GM23248 (cell line): ENCODE measurements at places on chromosomes 6 and 20. TPM values are rescaled to one million over a fixed set of nuclear protein-coding genes. Genes with fewer than 3 reads are reported as not detected.

DNA sequence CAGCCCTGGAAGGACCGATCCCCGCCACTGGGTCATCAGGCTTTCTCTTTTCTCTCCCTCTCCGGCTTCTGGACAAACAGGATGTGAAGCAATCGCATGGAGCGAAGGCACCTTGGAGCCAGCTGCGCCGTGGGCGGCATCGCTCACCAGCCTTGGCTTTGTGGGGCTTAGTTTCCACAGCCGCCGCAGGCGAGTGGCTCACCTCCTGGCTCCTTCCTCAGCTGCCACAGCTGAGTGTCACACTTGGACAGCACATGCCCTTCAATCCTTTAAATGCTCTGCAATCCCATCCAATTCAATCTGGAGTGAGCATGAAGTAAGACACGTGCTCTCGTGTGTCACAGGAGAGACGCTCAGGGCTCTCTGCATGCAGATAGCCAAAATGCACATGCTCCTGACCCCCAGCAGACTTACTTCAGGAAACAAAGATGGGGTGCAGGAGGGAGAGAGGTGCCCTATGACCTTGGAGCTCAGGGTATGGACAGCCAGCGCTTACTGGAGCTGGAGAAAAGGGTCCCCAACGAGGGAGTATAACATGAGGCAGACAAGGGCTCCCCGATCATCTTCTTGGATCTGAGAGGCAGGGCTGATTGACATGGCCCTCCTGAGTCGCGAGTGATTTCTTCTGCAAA lies 70.9 kb downstream of the BMP7 start:
- H3K36me3 ChIP-seq: no peaks in the 10 kb centered on the region
- H3K27ac ChIP-seq: peak overlapping the region; percentile 47
- peaks cover 5% of the 10 kb centered on the region; the same call in 1 of the 2 replicates for H3K27me3 ChIP-seq

- H3K36me3 ChIP-seq: no peaks in the 10 kb centered on the region
- H3K27ac ChIP-seq: no peak overlapping the region
- no peak overlapping the region for H3K4me3 ChIP-seq
- H3K4me1 ChIP-seq: no peaks in the 10 kb centered on the region
Measured at GRCh38 chr6:135117413-135117968, 62.9 kb upstream of the HBS1L start.

- peaks cover 59% of the 10 kb centered on the region for H3K27me3 ChIP-seq
- H3K4me1 ChIP-seq: peaks cover 8% of the 10 kb centered on the region; the same call in 1 of the 2 replicates
- H3K36me3 ChIP-seq: no peaks in the 10 kb centered on the region
- peak; percentile 21 for DNase-seq
- H3K27ac ChIP-seq: no peak overlapping the region
Measured at GRCh38 chr20:38604873-38605303, 3.3 kb downstream of the ARHGAP40 start.

The TCP11 gene
- not detected in 2 replicates for total RNA-seq

The TMEM151B gene
- not detected in 2 replicates for total RNA-seq

GRCh38 chr6:141165002-141165665 lies 967.6 kb upstream of the GJE1 start:
- H3K4me3 ChIP-seq: no peak overlapping the region
- no peak overlapping the region for H3K27ac ChIP-seq
- H3K4me1 ChIP-seq: peaks cover 11% of the 10 kb centered on the region
- no peaks in the 10 kb centered on the region for H3K27me3 ChIP-seq

The CALHM6 gene
- not detected in 2 replicates for total RNA-seq

DNA sequence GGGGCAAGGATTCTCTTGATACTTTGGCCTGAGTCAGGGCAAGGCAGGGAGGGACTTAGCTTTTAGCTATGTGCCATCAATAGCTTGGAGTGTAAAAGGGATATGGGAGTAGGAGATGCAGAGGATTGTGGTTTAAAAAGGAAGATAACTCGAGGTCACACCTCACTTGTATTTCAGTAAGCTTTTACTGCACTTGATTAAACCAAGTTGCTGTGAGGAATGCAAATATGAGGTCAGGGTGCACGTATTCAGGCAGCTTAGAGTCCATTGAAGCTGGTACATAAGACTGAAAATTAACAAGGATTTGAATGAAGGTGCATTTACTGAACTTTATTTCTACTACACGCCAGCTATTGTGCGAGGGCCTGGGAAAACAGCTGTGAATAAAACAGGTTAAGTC lies 32.1 kb downstream of the DSTN start:
- H3K36me3 ChIP-seq: peaks cover 34% of the 10 kb centered on the region
- no peak for DNase-seq
- no peak overlapping the region for H3K4me3 ChIP-seq
- no peak overlapping the region for H3K27ac ChIP-seq
- no peaks in the 10 kb centered on the region for H3K4me1 ChIP-seq
- no peaks in the 10 kb centered on the region for H3K27me3 ChIP-seq

The DPPA5 gene
- total RNA-seq: not detected in 2 replicates

- no peak overlapping the region for H3K4me3 ChIP-seq
- DNase-seq: no peak
- H3K27me3 ChIP-seq: no peaks in the 10 kb centered on the region
- no peak overlapping the region for H3K27ac ChIP-seq
Measured at GRCh38 chr20:39756828-39757227, 794.7 kb downstream of the DHX35 start.

The NTSR1 gene
- total RNA-seq: not detected in 2 replicates

GRCh38 chr6:6972456-6972855 lies 135.3 kb upstream of the RREB1 start:
- no peak overlapping the region for H3K4me3 ChIP-seq
- no peaks in the 10 kb centered on the region for H3K4me1 ChIP-seq
- no peak overlapping the region for H3K27ac ChIP-seq
- DNase-seq: peak; percentile 60
- H3K36me3 ChIP-seq: no peaks in the 10 kb centered on the region

The FBXO30 gene
- 9.4 and 12.6 TPM in 2 replicates for total RNA-seq

DNA sequence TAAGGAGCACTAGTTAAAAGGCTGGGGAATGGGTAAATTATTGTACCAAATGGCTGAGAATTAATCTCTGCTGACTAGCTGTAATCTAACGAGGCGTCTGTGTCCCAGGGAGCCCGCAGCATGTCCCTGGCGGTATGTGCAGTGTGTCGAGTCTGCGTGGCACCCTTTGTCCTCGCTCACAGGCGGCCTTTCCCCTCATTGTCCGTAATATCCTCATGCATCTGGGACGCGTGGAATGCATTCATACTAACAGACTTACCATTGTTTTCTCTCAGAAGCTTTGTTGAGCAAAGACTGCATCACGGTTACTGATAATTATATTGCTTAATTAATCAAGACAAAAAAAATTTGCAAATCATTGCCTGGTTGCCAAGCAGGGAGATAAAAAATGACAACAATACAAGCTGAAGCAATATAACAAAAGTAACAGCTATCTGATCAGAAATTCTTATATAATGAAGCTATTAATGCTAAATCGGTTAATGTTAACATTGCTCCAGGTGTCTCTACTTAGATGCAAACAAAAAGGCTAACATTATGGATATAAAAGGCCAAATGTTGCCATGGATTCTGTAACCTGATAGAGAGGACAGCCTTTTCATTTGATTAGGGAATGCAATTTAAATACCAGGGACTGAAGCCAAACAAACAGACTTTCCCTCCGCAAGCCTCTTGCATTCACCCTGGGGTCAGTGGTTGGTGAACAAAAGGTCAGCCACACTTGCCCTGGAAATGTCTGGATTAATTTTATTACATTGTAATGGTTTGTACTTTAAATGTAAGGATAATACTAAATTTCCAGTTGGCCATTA lies 124.8 kb downstream of the INSM1 start:
- H3K27ac ChIP-seq: no peak overlapping the region
- H3K4me3 ChIP-seq: no peak overlapping the region
- DNase-seq: no peak
- peaks cover 13% of the 10 kb centered on the region for H3K4me1 ChIP-seq
- H3K36me3 ChIP-seq: no peaks in the 10 kb centered on the region
- no peaks in the 10 kb centered on the region for H3K27me3 ChIP-seq

DNA sequence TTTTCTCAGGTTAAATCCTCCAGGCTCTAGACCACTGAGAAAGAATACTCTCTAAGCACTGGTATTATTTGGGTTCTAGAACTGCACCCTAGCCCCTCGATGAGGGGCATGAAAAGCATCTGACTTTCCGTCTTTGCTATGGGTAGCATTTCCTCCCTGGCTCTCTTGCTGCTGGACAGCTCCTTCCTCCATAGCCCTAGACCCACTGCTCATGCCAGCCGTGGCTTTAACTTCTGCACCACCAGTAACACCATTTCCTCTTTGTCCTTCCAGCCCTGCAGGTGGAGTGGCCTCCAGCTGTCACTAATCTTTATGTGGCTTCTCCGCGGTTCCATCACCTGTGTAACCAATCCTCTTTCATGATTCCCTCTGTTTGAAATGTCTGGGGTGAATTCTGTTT lies 194.9 kb downstream of the SCP2D1 start:
- no peaks in the 10 kb centered on the region for H3K4me1 ChIP-seq
- no peak for DNase-seq
- H3K27me3 ChIP-seq: no peaks in the 10 kb centered on the region
- H3K27ac ChIP-seq: no peak overlapping the region

The TNFAIP3 gene
- total RNA-seq: 2.1 and 2.7 TPM in 2 replicates

GRCh38 chr6:156773935-156774852 lies 3.0 kb upstream of the ARID1B start:
- no peak for DNase-seq
- no peaks in the 10 kb centered on the region for H3K36me3 ChIP-seq
- 0 out of 2 replicates have a peak overlapping the region, but pooled peaks have one; percentile 97 for H3K27ac ChIP-seq

The RIPPLY2 gene
- not detected in 2 replicates for total RNA-seq

The ZC2HC1B gene
- not detected in 2 replicates for total RNA-seq

The TAB2 gene
- 28.4 and 30.7 TPM in 2 replicates for total RNA-seq

DNA sequence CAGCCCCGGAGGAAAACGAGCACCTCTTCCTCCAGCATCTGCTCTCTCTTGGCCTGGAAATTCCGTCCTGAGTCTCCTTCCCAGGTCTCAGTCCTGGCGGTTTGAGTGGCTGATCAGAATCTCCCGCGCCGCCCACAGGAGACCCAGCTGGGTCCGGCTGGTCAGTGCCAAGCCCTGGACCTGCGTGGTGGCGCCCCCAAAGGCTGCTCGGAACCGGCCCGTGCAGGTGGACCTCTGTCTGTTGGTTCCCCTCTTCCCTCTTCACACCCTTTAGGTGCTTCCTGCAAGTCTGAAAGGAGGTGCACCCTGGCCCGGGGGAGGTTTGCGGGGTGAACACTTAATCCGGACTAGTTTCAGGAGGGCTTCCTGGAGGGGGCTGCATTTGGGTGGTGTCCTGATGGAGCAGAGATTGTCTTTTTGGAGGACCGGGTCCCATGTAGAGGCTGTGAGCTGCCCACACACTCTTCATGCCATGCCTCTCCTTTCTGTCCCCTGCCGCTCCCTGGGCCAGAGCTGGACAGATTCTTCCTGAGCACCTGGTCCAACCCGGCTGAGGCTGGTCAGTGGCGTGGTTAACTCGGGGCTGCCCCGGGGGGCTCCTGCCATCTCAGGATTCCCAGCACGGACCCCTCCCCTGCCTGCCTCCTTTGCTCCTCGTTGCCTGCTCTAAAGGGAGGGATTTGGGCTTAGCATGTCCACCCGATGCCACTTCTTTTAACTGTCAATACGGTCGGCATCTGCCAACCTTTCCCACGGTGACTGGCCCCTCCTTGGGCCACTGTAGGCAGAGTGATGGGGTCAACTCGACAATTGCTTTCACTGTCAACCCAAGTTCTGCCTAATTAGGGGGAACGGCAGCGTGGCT lies 16.5 kb upstream of the BHLHE23 start:
- H3K27ac ChIP-seq: no peak overlapping the region
- no peak for DNase-seq
- H3K27me3 ChIP-seq: peaks cover 59% of the 10 kb centered on the region
- no peak overlapping the region for H3K4me3 ChIP-seq
- peaks cover 5% of the 10 kb centered on the region for H3K4me1 ChIP-seq
- no peaks in the 10 kb centered on the region for H3K36me3 ChIP-seq

DNA sequence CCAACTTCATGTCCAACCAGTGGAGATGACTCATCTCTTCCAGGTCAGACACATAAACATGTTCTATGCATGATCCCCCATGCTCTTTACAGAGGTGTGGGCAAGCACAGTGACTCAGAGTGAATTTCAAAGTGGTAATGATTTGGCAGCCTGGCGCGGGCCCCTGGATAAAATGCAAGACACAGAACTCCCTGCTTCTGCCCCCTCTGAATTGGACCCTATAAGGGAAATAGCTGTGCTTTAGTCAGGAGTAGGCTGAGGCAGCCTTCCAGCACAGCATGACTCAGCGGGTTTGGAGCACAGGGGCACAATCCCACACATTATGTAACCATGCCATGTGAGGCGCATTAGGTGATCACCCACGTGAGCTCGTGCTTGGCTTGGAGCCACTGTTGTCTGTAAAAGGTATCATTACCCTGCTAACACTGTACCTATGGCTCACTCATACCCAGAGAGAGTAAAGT lies 127.4 kb downstream of the C6orf118 start:
- no peaks in the 10 kb centered on the region for H3K36me3 ChIP-seq
- peak overlapping the region; percentile 79 for H3K27ac ChIP-seq
- H3K4me3 ChIP-seq: no peak overlapping the region
- no peaks in the 10 kb centered on the region for H3K27me3 ChIP-seq

The XKR7 gene
- total RNA-seq: not detected in 2 replicates

The ERVFRD-1 gene
- not detected in 2 replicates for total RNA-seq

- no peak for DNase-seq
- no peaks in the 10 kb centered on the region for H3K36me3 ChIP-seq
- no peaks in the 10 kb centered on the region for H3K27me3 ChIP-seq
- no peak overlapping the region for H3K27ac ChIP-seq
- H3K4me3 ChIP-seq: no peak overlapping the region
Measured at GRCh38 chr6:82611751-82612150, 248.1 kb downstream of the TPBG start.

The GHRH gene
- not detected in 2 replicates for total RNA-seq

The BFSP1 gene
- total RNA-seq: 0.25 and 0.32 TPM in 2 replicates

The HLA-DOA gene
- total RNA-seq: not detected in 2 replicates

The YWHAB gene
- total RNA-seq: 95.0 and 116 TPM in 2 replicates

DNA sequence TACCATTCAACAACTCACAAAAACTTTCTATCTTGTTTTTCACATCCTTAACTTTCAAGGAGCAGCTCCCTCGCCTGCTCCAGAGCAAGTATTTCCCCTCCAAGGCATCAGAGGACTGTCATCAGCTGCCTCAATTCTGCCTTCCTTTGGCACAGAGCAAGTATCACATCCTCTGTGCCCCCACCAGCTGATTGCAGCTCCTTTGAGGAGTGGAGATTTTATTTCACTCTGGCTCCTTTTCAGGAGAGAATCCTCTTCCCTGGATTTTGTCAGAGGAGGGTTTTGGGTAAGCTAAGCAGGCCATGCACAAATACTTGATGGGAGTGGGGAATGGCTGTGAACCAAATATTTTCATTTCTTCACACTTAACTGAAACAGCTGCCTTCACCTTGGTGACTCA lies 610.5 kb upstream of the FLRT3 start:
- H3K36me3 ChIP-seq: no peaks in the 10 kb centered on the region
- H3K27me3 ChIP-seq: no peaks in the 10 kb centered on the region
- no peak overlapping the region for H3K4me3 ChIP-seq
- peaks cover 17% of the 10 kb centered on the region for H3K4me1 ChIP-seq
- DNase-seq: no peak
- H3K27ac ChIP-seq: no peak overlapping the region

The RPS10 gene
- total RNA-seq: 1,857 and 2,539 TPM in 2 replicates

The BEND6 gene
- 20.6 and 24.6 TPM in 2 replicates for total RNA-seq

GRCh38 chr20:19786311-19786710 lies 28.3 kb downstream of the RIN2 start:
- H3K27me3 ChIP-seq: no peaks in the 10 kb centered on the region
- H3K36me3 ChIP-seq: no peaks in the 10 kb centered on the region
- H3K4me3 ChIP-seq: 0 out of 2 replicates have a peak overlapping the region, but pooled peaks have one; percentile 1
- H3K4me1 ChIP-seq: peaks cover 43% of the 10 kb centered on the region
- H3K27ac ChIP-seq: peak overlapping the region; percentile 87

The MOCS1 gene
- total RNA-seq: 9.0 and 10.2 TPM in 2 replicates
